ENCODE measurements at places on chromosomes 3 and 15.

DNA sequence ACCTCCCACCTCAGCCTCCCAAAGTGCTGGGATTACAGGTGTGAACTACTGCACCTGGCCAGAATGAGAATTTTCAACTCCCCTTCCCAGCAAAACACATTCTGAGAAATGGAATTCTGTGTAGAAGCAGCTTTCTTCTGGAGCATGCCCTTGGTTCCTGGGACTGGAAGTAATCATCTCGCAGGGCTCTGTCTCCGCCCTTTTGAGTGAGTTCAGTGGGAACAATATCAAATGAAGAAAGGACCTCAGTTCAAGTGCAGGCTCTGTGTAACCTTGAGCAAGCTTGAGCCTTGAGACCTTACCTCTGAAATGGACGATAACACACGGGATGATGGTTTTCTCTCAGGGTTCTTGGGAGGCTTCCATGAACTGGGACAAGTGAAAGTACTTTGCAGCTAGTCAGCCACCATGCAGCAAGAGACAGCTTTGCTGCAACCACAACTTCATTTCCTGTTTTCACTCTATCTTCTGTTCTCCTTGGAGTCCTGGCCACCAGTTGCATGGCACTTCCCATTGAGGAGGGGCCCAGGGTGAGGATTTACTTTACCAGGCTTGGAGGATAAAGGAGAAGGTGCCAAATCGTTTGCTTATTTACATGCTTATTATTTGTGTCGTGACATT lies 35.7 kb upstream of the IGF1R start:
- no peak for DNase-seq

DNA sequence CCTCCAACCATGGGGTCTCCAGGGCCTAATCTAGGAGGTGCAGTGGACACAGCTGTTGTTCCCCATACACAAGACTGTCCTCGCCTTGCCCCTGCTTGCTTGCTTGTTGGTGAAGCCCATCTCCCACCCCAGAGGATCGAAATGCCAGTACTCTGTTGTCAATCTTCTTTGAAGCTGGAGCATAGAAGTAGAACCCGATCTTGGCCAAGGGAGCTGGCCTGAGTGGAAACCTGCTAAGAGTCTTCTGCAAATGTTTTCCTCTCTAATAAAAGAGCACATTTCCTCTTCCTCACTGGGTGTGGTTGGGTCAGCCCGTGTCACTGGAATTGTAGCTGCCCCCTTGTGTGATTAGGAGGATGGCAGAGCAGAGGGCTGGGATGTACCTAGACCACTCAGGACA lies 85.4 kb downstream of the HES1 start:
- DNase-seq: peak; percentile 23

- DNase-seq: peak; percentile 86
Measured at GRCh38 chr3:177770383-177771230, 573.3 kb upstream of the TBL1XR1 start.

- peak; percentile 12 for DNase-seq
Measured at GRCh38 chr3:67083277-67083676, 85.2 kb downstream of the KBTBD8 start.

DNA sequence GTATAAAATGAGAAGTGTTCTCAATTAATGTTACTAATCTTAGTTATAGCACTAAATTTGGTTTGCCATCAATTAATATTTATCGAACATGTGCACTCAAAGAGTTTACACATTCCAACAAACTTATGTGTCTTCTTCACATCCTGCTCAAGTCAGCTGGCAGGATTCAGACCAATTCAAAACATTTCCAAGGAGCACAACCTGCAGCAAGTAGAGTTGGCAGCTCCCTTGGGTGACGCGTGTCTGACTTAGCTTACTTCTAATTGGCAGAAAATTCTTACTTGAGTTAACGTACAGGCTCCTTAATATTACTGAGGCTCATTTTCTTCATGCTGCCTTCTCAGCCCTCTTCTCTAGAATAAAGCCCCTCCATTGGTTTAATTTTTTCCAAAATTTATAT lies 110.4 kb upstream of the PFN2 start:
- DNase-seq: peak; percentile 63

DNA sequence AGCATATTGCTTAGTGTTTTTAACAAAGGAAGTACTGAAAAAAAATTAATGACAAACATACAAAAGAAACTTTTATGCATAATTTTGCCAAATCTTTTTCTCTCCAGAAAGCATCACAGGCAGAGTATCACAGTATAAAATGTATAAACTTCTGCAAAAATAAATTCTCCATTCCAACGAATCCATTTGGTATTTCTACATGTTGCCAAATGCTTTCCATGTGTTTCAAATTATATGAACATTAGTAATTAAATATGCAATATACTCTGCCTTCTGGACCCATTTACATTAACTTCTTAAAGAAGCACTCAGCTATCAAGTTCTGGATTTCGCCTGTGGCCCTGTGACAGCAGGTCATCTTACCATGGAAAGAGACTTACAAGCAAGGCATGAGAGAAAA lies 189.1 kb upstream of the ALCAM start:
- DNase-seq: peak; percentile 48

GRCh38 chr3:107045791-107046190 lies 331.4 kb upstream of the CCDC54 start:
- no peak for DNase-seq

DNA sequence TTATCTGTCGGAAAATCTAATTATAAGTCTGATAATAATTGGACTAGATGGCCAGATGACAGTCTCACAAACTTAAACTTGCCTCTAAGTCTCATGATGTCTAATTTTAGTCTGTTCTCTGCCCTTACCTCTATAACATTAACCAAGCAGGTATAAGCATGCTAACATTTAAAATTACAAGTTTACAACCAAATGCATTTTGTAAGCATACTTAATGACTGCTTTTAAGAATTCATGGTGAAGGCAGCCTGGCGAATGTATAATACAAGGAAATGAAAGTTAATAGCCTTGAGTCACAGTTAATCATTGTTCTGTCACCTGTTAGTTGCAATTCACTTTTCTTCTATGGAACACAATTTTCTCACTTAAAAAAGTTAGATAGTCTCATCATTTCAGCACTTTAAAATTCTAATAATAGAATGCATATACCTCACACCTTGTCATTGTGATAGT lies 16.5 kb downstream of the BCHE start:
- DNase-seq: no peak

- DNase-seq: no peak
Measured at GRCh38 chr3:55619046-55619808, 132.1 kb upstream of the WNT5A start.

DNA sequence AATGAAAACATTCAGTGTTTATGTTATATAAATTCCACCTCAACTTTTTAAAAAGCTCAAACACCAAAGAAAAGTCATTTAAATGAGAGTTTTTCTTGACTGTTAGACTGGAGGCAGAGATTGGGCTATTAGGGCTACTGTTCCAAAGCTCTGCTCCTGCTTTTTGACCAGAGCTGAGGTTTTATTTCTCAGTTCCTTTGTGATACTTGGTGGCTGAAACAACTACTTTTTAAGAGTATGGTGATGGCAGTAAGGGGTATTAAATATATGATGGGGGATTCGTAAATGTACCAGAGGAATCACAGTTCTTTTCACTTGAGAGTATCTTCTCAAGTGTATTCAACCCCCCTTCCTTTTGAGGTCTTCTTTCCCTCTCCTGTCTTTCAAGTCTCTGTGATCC lies 186.1 kb upstream of the CGNL1 start:
- no peak for DNase-seq

DNA sequence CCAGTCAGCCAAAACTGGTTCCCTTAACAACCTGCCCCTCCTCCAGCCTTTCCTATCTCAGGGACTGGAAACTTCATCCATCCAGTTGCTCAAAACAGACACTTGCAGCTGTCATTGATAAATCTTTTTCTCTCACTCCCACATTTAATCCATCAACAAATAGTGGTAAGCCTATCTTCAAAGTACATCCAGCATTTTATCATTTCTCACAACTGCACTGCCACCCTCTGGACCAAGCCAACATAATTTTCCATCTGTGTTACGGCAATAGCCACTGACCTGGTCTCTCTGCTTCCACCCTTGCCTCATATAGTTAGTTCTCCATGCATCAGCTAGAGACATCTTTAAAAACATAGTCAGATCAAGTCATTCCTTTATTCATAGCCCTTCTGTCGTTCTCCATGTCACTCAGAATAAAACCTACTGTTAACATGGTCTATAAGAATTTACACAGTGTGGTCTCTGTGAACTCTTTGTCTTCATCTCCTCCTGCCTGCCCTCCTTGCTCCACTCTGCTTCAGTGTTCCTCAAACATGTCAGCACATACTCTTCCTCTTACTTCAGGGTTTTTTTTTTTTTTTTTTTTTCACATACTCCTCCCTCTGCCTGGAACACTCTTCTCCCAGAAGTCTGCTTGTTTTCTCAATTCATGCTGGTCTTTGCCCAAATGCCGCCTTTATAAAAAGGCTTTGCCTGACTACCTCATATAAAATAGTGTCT lies 102.5 kb upstream of the COL6A5 start:
- peak; percentile 18 for DNase-seq

- no peak for DNase-seq
Measured at GRCh38 chr15:71109905-71110304, 5.4 kb upstream of the THSD4 start.

GRCh38 chr3:142732066-142732465 lies 8.2 kb downstream of the TRPC1 start:
- DNase-seq: no peak

GRCh38 chr15:62809115-62809967 lies 233.2 kb upstream of the TPM1 start:
- peak; percentile 74 for DNase-seq

DNA sequence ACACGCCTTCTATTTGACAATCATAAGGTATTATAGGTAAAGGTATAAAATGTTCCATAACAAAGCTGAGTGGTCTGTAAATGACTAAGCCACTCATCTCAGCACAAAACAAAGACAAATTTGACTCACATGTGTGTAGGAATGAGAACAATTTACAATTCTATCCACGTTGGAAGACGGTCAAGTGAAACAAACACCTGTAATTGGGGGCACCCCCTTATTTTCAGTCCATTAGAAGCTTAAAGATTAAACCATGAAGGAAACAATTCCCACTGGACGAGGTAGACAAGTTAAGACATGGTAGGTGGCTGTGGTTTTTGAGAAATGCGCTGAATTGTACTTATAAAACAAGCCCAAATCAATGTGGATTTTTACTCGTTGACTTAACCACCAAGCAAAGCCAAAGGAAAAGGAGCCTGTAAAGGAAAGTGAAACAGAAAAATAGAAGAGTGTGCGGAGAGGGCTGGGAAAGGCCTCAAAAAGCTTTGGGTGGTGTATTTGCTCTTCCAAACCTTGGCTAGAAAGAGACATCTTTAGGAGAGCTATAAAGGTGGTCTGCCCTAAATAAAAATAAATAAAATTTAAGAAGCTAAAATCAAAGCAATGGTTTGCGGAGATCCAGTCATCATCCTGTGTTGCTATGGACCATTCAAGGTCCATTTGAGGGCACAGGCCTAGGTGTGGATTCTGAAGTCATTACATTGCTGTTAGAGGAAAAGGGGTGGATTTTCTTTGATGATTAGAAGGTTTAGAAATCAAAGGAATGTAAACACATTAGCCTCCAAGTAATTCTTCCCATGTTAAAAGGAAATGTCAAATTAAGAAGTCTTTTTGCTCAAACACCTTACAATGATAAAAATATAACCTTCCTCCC lies 135.0 kb downstream of the TFG start:
- DNase-seq: peak; percentile 37

DNA sequence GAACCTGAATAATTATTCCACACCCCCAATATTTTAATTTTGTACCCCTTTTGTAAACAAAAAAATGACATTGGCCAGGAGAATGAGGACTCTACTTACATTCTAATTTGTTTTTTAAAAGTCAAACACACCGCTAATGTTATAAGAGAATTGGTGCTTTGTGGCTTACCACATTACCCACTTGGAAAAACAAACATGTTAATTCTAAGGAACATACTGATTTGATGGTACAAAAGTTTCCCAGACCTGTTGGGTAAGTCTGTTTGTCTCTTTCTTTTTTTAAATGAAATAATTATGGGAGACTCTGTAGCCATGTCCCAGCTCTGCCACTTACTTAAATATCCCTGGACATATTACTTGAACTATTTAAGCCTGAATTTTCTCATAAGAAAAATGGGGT lies 352.5 kb upstream of the C2CD4B start:
- peak; percentile 14 for DNase-seq

DNA sequence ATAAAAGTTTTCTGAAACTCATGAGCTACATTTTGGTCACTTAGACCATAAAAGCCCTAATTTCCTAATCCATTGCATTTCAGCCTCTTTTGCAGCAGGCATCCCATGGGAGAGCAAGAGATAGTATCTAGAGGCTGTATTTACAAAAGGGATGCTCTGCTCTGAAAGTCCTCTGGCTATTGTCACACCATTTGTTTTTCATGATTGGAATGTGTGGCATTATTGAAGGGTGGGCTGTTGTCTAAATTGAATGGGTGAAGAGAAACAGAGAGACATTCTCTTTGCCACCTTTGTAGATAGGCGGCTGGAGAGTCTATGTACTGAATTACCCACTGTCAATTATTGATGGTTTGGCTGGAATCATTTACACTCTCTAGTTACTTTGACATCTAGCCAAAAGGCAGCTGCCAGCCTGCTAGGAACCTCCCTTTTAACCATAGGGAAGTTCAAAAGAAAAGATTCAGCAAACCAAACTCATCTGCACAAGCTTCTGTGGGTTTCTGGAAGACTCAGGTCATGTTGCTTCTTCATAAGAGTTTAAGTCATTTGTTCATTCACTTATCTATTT lies 89.8 kb upstream of the RARB start:
- no peak for DNase-seq

DNA sequence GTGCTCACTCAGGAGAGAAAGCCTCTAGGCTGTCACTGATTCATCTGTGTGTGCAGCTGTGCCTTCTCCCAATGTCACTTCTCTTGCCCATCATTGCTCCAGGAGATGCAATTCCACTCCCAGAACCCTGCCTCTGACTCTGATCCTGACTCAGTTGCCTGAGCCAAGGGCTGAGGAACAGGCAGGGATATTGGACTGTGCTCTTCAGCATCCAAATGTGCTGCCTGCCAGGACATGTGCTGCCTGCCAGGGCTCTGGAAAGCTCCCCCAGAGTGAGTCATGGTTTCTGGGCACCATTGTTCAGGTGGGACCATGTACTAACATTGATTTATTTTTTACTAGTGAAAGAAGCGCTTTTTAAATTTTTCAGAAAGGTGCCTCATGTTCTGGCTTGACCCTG lies 71.0 kb downstream of the TRIM42 start:
- no peak for DNase-seq

DNA sequence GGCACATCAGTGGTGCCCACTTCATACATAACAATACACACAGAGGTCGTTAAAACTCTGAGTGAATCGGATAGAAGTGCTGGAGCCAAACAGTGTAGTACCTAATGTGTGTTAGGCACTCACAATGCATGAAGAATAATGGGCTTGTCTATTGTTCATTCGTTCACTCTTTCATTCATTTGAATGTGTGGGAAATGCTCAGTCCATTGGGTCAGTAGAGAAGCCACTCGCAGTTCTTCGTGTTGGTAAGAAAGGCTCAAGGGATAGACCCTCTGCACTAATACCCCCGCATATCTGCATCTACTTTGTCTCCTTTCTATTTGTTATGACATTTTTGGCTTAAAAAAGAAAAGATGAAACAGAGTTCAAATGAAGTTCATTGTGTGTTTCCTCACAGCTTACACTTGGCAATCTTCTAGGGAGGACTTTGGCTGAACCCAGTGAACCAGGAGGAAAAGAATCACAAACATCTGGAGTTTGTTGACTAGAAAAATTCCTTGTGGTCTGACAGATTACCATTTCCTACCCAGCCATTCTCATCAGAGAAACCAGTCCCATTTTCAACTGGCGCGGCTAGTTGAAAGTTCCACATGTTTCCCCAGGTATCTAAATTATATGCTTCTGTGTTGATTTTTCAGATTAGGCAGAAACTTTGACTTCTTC lies 32.8 kb upstream of the MFSD1 start:
- DNase-seq: peak; percentile 98

Data from fibroblast of lung (primary cell).